ENCODE measurements at places on chromosomes 7 and 10. TPM values are rescaled to one million over a fixed set of nuclear protein-coding genes. Genes with fewer than 3 reads are reported as not detected.

- H3K36me3 ChIP-seq: no peaks in the 10 kb centered on the region
- H3K4me1 ChIP-seq: peaks cover 16% of the 10 kb centered on the region
- H3K4me3 ChIP-seq: peak overlapping the region; percentile 85
- H3K27me3 ChIP-seq: no peaks in the 10 kb centered on the region
- peak overlapping the region; percentile 90 for H3K27ac ChIP-seq
- no peak for DNase-seq
Measured at GRCh38 chr7:75995052-75995471, 667 bp upstream of the TMEM120A start.

DNA sequence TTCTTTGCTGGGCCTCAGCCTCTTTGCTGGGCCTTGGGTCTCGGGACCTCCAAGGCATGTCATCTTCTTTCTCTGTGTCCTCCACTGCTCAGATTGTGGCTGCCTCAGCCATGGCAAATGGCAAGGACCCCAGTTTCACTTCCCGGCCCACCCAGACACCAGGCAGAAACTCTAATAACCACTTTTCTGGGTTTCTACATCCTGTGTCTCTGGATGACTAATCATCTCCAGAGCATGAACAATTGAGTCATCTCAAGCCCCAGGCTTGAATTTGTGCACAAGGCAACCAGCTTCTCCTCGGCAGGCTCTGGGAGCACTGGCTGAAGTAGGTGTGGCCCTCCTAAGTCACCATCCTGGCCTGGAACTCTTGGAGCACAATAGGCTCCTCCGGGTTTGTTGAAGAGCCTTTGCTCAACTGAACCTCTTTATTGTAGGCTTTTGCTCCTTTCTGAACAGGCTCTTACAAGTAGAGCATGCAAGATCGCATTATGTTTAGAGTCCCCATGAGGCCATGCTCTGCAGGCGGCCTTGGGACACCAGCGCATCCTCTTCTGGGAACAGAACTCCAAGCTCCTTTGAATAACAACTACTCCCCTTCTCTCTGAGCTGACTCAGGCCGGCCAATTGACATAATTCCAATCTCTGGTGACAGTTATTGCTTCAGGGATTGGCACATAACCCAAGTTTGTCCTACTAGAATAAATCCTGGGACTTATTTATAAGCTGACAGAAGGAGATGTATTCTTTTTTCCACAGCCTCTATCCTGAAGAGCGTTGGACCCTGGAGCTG lies 218.1 kb downstream of the WDR11 start:
- H3K27ac ChIP-seq: peak overlapping the region; percentile 26
- no peaks in the 10 kb centered on the region for H3K27me3 ChIP-seq
- peaks cover 23% of the 10 kb centered on the region for H3K4me1 ChIP-seq
- no peak for DNase-seq

GRCh38 chr10:58662314-58662713 lies 149.6 kb downstream of the BICC1 start:
- H3K4me3 ChIP-seq: no peak overlapping the region
- H3K36me3 ChIP-seq: no peaks in the 10 kb centered on the region
- DNase-seq: no peak
- no peaks in the 10 kb centered on the region for H3K4me1 ChIP-seq

DNA sequence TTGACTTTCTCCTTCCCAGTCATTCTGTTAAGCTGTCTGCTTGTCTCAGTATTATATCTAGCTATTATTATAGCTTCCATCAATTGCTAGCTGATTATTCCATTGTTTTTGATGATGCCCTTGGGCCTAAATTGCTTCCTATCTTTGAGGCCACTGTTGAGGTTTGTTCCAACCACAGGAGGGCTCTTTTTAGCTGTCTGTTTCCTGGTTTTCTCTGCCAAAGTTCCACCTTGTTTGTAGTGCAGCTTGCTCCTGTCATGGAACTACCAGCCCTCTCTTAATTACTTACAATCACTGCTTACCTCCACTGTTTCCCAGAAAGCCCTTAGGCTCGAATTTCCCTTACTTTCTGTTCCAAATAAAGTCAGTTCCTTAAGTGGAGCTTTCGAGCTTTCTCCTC lies 118.7 kb upstream of the SEC61G start:
- H3K36me3 ChIP-seq: no peaks in the 10 kb centered on the region
- no peak overlapping the region for H3K4me3 ChIP-seq
- H3K27me3 ChIP-seq: no peaks in the 10 kb centered on the region
- H3K27ac ChIP-seq: no peak overlapping the region

- H3K27ac ChIP-seq: no peak overlapping the region
- no peaks in the 10 kb centered on the region for H3K36me3 ChIP-seq
- H3K4me3 ChIP-seq: no peak overlapping the region
- peaks cover 23% of the 10 kb centered on the region for H3K4me1 ChIP-seq
- H3K27me3 ChIP-seq: no peaks in the 10 kb centered on the region
Measured at GRCh38 chr10:101837748-101838147, 5.9 kb downstream of the KCNIP2 start.

The ASB10 gene
- total RNA-seq: not detected

The TMEM176B gene
- 3.3 TPM for total RNA-seq

Measured in esophagus squamous epithelium (tissue), 5 donors.